ENCODE measurements at places on chromosomes 6 and 20.

- DNase-seq, result no peak
These were observed 204.3 kb upstream of the RSPO3 start for GRCh38 chr6:126914172-126914571.

GRCh38 chr20:10647471-10647870 lies 26.3 kb downstream of the JAG1 start:
- DNase-seq, result no peak

GRCh38 chr6:75220357-75220756 lies 14.5 kb upstream of the COL12A1 start:
- DNase-seq, result peak; percentile 78

DNA sequence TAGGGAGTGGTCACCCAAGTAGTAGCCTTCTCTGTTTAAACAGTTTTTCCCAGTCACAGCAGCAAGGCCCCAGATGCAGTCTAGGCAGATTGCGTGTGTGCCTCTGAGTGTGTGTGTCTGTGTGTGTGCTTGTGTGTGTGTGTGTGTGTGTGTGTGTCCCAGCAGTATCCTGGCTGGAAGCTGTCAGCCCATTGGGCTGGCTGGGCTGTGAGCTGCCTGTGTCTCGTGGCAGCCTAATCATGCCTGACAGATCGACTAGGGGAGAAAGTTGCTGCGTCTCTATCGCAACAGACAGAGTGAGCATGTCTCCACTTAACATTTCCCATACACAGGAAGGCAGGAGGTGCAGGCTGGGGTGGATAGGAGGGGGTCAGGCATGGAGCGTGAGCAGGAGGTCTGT lies 42.9 kb upstream of the LRFN2 start:
- DNase-seq, result no peak

DNA sequence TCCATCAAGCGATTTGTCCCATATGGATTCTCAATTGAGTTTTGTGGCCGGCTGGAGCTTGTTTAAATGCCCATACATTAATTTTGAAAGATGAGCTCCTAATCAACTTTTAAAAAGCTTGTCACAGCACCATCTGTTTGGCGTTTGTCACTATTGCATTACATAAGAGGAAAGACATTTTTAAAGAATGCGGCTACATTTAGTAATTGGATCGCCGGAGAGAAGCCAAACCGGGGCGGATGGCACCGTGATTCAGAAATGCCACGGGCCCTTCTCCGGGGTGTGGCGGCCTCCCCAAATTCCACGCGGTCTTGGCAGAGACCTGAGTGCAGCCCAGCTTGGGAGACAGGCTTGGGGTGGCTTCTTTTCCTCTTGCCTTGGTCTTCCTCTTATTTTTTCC lies 67.7 kb upstream of the ZNFX1 start:
- DNase-seq, result peak; percentile 93

GRCh38 chr20:56098981-56099500 lies 93.7 kb upstream of the CBLN4 start:
- DNase-seq, result no peak
